ENCODE measurements at places on chromosomes 16 and 17.

GRCh38 chr17:79066963-79067362, 7.7 kb upstream of the ENGASE start:
- DNase-seq = no peak

GRCh38 chr17:19753051-19753509, 5.0 kb upstream of the ALDH3A1 start:
- DNase-seq = no peak

DNA sequence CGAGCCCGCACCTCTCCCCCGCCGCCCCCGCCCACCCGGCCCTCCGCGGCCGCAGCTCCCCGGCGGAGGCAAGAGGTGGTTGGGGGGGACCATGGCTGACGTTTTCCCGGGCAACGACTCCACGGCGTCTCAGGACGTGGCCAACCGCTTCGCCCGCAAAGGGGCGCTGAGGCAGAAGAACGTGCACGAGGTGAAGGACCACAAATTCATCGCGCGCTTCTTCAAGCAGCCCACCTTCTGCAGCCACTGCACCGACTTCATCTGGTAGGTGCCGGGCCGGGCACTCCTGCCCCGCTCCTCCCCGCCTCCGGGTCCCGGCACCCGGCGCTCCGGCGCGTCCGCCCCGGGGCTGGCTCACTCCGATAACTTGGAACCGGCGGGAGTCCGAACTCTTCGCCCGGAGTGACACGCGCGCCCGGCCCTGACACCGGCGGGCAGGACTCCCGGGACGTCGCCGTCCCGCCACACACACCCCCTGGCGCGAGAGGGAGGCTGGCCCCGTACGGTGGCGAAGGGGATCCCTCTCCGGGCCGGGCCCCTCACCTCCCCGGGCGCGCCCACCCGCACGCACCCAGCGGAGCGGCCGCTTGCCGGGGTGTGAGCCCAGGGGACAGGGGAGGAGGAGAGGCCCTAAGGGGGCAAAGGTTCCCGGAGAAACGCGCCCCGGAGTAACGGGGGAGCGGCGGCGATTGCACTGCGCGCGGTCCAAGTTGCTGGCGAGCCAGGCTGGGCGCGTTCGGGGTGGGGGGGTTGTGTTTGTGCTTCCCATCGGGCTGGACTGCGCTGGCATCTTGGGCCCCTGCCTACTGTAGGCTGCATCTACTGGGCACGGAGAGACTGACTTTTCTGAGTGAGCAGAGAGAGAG, 581 bp downstream of the PRKCA start:
- no peak for DNase-seq

DNA sequence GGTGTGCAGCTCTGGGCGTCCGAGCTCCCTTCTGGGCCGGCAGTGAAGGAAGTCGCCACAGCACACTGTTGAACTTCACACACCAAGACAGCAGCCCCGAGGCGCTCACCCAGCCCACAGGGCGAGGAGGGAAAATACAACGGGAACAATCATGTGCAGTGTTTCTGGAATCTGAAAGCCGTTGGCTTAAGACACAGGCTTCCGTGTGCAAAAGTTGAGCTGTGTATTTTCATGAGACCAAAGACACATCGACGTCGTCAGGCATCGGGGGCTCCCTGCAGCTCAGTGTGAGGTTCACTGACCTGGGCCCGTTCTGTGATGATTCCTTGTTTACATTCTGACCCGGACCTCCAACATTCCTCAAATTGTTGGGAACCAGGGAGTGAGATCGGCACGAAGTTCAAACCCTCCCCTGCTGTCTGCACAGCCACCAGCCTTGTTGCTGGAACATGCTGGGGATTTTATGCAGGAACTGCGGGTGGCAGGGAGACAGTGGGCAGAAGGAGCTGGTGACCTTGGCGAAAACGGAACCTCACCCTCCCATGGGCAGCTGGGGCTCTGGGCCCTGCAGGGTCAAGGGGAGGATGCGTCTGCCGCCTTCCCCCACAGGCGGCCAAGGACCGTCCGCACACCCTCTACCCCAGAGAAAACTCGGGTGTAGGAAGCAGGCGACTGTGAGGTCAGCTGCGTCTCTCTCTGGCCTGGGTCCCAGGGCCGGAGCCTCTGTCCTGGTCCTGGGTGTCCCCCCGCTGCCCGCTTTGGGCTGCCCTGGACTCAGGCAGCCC, 72.2 kb downstream of the METRNL start:
- peak; percentile 32 for DNase-seq

- DNase-seq = no peak
Observed at GRCh38 chr17:74599023-74599399, 6.9 kb upstream of the CD300LD start.

- peak; percentile 38 for DNase-seq
Observed at GRCh38 chr17:59652119-59652518, 32.4 kb downstream of the CLTC start.

GRCh38 chr16:86217891-86218270, 292.4 kb upstream of the FOXF1 start:
- no peak for DNase-seq

- no peak for DNase-seq
Observed at GRCh38 chr16:68575082-68575481, 36.0 kb downstream of the ZFP90 start.

GRCh38 chr16:51880776-51881175, 666.2 kb downstream of the TOX3 start:
- peak; percentile 58 for DNase-seq

DNA sequence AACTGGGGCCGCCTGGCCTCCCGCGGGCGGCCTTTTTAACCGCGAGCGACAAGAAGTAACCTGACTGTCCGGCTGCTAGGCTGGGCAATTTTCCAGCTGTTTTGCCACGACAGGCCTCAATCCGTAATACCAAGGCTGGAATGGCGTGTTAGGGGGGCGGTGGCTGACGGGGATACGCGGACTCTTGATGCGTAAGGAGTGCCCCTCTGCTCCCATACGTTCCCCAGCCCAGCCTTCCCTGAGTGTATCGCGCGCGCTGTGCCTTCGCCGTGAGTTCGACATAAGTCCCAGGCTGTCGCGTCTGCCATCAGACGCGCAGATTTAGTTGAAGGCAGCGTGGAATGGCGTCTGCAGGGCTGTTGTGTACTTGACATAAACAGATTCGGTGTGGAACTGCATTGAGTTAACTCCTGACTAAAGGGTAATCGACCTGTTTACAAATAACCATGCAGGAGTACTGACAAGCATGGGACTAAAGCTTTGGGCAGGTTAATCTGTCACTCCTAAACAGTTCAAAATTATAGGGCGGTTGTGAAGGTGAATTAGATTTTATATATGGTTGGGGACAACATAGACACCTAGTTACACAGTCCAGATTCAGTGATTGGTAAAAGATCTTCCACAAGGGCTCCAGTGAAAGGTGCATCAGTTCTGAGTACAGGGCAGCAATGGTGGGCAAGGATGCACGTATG, 16.6 kb upstream of the ERN1 start:
- DNase-seq = no peak

DNA sequence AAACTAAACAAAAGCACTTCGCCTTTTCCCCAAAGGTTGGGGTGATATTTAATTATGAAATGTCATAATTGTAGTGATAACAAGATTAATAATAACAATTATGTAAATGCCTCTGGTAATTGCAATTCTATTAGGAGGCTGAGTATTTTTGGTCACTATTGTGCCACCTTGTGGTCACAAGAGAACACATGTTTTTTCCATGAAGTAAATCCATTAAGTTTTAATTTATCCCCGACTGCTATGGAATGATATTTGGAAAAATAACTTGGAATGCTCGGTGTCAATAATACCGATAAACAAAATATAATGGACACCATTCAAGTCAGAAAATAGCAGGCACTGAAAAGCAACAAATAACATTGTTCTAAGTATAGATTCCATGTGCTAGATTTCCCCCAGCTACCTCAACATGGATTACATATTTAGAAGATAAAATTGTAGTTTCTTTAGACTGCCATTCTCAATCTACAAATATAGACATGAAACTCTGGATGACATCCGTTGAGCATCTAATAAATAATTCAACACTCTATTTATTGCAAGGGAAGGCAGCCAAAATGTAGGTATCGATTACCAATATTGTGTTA, 25.0 kb upstream of the KCNJ2 start:
- DNase-seq = no peak

DNA sequence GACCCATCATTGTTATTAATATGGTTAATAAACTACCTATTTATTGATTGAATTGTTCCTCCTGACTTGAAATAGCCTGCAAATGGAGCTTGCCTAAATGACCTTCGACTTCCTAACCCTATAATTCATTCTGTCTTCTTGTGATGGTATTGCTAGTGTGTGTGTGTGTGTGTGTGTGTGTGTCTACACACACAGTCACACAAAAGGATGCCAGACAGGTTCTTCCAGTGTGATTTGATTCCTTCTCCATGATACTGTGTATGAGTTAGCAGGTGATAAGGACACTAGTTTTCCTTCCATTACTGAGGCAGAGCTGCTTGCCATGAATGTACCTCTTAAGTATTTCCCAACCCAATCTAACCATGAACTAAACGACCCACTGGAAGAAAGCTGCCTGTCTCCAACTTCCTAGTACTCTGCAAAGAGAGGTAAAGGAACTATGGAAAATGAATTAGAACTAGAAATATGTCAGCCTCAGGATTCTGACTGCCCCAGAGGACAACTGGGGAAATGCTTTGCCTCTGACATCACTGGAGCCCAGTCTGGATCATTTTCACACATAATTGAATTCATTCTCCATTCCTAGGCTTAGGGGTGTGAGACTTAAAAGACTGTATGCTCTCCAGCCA, 3.5 kb upstream of the CDC6 start:
- peak; percentile 70 for DNase-seq

GRCh38 chr16:58411336-58411735, 19.1 kb downstream of the GINS3 start:
- no peak for DNase-seq

GRCh38 chr17:68777243-68777855, 176.2 kb upstream of the FAM20A start:
- peak; percentile 27 for DNase-seq

- DNase-seq = no peak
Observed at GRCh38 chr17:78127888-78128550, 536 bp downstream of the TMC6 start.

GRCh38 chr16:49537924-49538459, 164.4 kb downstream of the C16orf78 start:
- DNase-seq = no peak

- DNase-seq = peak; percentile 18
Observed at GRCh38 chr17:65022751-65023700, 33.5 kb downstream of the GNA13 start.

DNA sequence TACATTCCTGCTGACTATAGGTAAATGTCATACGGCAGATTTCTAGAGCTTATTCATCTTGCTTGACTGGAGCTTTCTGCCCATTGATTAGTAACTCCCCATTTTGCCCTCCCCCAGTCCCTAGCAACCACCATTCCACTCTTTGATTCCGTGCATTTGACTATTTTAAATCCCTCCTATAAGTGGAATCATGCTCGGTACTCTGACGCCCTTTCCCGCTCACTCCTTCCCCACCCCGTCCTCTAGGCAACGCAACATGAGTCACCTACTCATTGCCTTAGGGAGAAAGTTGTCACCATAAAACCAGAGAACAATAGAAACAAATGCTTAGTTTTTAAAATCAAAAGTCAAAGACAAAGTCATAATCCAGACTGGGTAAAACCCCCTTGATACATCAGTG, 45.5 kb upstream of the RBBP6 start:
- DNase-seq = no peak

- DNase-seq = no peak
Observed at GRCh38 chr16:89729863-89730593, 8.7 kb downstream of the ZNF276 start.

- DNase-seq = no peak
Observed at GRCh38 chr17:46943501-46944393, 20.8 kb downstream of the GOSR2 start.

- no peak for DNase-seq
Observed at GRCh38 chr17:10224582-10225195, 26.3 kb upstream of the GAS7 start.

DNA sequence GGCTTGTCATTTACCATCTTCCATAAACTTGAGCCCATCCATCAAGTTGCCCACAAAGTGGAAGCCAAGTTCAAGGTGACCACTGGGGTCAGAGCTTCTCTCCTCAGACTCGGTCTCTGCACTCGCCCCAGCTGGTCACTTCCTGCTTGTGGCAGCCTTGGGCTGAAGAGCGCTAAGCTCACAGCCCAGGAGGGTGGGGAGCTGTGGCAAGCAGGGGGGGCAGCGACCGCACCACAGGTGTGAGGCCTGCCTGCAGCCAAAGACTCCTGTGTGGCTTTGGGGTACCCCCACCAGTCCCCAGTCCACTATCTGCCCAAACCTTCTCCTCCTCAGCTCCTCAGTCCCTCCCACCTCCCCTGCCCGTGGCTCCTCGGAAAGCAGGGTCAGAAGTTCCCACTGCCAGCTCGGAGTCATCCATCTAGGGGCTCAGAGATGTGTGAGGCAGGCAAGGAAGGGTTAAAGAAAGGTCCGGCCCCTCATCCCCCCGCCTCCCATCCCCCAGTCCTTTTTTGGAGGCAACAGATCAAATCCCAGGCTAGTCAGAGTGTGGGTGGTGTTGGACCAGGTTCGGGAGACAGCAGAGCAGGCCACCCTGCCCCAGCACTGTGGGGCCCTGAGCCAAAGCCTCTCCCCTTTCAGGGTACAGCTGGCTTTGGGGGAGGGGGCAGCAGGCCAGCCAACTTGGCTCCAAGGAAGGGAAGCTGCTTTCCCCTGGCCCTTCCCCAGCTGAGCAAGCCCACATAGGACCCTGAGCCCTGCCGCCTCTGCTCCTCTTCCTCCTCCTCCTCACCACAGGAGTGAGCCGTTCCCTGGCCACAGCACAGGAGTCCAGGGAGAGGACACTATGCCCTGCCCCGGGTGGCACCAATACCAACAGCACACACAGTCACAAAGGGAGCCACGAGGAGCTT, 3.2 kb downstream of the CSF3 start:
- DNase-seq = no peak

GRCh38 chr16:63038397-63039106, 1002.3 kb upstream of the CDH8 start:
- DNase-seq = no peak

- DNase-seq = no peak
Observed at GRCh38 chr17:58371300-58371950, 19.4 kb upstream of the SUPT4H1 start.

DNA sequence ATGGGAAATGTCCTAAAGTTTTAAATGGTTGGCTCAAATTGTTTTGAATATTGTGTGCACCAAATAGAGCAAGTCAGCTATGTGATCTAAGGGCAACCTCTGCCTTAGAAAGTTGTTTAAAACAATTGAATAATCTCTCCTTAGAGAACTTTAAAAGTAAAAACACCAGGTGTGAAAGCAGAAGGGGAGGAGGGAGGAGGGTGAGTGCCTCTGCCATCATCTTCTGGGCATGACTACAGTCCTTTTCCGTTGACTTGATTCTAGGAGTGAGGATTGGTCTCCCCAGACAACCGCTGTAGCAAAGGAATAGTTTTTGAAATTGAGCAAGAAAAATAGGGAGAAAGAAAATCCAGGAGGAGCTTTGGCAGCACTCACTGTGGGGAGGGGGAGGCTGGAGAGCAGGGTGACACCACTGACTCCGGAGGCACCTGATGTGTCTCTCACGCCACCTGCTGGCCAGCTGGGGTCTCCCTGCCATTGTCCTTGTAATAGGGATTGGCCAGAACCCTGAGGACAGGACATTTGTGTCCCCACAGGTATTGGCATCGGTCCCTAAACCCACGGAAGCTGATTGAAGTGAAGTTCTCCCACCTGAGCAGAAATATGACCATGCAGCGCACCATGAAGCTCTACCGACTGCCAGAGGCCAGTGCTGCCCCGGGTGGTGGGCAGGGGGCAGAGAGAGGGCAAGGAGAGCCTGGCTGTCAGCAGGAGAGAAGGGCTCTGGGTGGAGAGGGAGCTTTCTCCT, 33.3 kb downstream of the PLCD3 start:
- DNase-seq = no peak

- no peak for DNase-seq
Observed at GRCh38 chr17:51803161-51803560, 355.4 kb downstream of the CA10 start.

- no peak for DNase-seq
Observed at GRCh38 chr16:67412294-67412693, 4.0 kb downstream of the ZDHHC1 start.
